ENCODE measurements at places on chromosomes 7 and 10.

GRCh38 chr7:100406767-100407166, 21.7 kb downstream of the ZCWPW1 start:
- DNase-seq: no peak

DNA sequence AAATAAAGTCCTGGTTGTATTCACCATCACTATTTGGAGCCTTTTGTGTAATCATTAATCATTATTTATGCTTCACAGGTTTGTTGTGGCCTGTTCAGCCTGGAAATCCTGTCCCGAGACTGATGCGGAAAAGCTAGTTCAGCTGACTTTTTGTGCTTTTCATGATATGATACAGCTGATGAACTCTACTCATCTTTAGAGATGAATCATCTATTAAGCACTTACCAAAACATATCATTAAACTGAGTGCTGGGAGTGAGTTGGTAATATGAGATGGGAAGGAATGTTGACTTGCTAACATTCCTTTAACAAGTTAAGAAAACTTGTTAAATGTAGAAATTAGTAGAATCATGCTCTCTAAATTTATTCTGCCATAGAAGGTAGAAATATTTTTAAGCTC, 53.0 kb downstream of the CROT start:
- DNase-seq: no peak

DNA sequence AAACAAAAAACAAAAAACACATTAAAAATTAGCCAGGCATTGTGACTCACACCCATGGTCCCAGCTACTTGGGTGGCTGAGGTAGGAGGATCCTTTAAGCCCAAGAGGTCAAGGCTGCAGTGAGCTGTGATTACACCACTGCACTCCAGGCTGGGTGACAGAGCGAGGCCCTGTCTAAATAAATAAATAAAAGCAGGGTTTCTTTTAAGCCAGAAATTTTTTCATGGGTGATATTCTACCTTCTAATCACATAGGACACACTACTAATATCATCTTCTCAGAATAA, 14.2 kb upstream of the SVIL start:
- no peak for DNase-seq

DNA sequence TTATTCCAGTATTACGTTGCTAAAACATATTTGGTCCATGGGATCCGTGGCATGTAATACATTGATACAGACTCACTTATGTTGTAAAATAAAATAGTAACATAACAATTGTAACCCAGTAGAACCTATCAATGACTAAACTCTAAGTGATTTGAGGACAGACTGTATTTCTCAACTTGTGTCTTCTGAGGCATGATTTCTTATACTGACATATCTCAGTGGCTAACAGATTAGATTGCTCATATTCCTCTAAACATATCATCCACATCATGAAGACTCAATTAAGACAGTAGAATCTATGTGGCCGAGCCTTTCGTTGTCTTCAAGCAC, 72.3 kb downstream of the CREB5 start:
- DNase-seq: no peak

DNA sequence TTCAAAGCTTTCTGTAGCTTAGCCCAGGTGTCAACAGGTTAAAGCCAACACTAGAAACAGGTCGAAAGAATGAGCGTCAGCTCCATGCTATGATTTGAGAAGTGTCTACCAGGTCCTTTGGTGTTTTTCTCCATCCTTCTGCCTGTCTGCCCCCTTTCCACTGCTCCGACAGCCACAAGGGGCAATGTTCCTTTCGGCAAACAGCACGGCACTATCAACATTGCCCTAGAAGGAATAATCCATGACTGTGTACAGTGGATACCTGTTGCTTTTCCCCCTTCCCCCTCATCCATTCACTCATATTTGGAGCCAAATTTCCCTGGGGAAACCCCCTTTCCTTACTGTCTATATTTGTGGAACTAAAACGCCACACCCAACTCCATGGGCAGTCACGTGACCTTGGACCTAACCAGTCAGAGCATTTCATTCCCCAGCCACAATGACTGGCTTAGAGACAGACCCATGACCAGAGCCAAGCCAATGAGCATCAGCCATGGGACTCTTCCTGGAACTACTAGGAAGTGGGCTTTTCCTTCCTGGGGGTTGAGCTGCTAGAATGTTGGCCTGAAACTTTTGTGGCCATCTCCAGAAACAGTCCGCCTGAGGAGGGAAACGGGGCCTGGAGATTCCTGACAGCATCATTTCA, 51.5 kb downstream of the AFAP1L2 start:
- no peak for DNase-seq

- DNase-seq: no peak
Observed at GRCh38 chr7:47383072-47383471, 198.8 kb downstream of the TNS3 start.

GRCh38 chr7:69871886-69872569, 273.8 kb downstream of the AUTS2 start:
- no peak for DNase-seq

GRCh38 chr10:24034571-24034970, 174.4 kb upstream of the KIAA1217 start:
- no peak for DNase-seq

- DNase-seq: no peak
Observed at GRCh38 chr7:77310982-77311381, 105.2 kb downstream of the GSAP start.

Measured in T-helper 2 cell (primary cell).